Hematopoietic multipotent progenitor cell treated with erythropoietin and hydrocortisone succinate and interleukin-3 and kit ligand, for 8 days (in vitro differentiated cells): ENCODE measurements at places on chromosomes 4 and X.

GRCh38 chrX:70427365-70427764 is 4.3 kb downstream of the GDPD2 start:
- no peak for DNase-seq

- DNase-seq = no peak
Measured at GRCh38 chr4:155322782-155323181, 54.0 kb downstream of the MAP9 start.

DNA sequence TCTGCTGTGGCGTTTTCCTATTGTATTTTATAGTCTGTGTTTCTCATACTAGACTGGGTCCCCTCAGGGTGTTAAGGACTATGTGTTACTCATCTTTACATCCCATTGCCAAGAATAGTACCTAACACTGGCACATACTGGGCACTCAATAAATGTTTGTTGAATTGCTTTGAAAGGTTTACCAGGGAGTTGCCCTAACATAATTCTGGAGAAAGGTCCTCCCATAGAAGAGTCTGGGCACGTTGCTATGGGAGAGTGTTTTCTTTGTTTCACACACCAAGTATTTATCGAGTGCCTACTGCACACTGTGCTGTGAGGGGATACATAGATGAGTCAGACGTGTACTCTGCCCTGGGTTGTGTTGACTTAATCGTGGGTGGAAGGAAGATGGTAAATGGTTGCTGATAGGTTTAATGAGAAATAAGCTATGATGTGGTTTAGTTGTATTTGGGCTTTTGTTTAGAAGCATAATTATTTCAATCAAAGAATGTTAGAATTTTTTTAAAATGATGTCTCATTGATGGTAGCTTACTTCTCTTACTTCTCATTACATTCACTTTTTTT is 42.9 kb downstream of the AFF1 start:
- peak; percentile 53 for DNase-seq

- DNase-seq = no peak
Measured at GRCh38 chr4:87978681-87979080, 3.2 kb downstream of the SPP1 start.

DNA sequence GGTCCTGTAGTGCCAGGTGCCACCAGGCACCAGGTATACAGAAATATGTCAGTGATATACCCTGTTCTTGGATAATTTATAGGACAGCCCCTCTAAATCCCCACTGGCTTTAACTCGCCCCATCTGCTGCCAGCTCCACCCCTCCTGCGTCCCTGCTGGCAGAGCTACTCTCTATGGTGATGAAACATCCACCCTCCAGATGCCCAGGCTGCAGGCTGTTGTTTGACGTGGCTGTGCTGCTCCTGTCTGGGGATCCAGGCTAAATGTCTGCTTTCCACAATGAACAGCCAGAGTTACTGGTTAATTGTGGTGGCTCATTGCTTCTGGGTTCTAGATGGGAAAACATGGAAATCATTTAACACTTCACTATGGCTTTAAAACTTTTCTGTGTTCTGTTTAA is 12.9 kb downstream of the NHSL2 start:
- no peak for DNase-seq

DNA sequence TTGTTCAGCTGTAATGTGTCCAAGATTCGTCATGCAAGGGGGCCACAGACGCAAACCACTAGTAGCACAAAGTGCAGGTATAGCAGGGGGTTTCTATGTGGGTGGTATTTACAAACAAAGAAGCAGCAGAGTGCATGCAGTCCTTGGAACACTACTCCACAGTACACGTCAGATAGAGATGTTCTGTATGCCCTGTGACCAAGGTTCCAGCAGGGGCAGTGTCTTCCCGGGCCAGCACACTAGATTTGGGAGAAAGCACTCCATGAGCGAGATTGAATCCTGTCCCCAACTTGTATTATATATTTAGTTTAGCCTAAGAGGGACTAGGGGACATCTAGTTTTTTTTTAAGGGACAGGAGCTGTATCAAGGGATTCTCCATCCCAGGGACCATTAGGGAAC is 54.4 kb upstream of the ESX1 start:
- no peak for DNase-seq

GRCh38 chrX:47649271-47649670 is 1.1 kb downstream of the ELK1 start:
- no peak for DNase-seq

- no peak for DNase-seq
Measured at GRCh38 chrX:100995469-100995868, 26.0 kb downstream of the ARL13A start.

GRCh38 chr4:149702414-149703293 is 113.0 kb downstream of the IQCM start:
- DNase-seq = no peak

GRCh38 chr4:73817341-73817740 is 19.1 kb upstream of the CXCL6 start:
- no peak for DNase-seq

GRCh38 chr4:86014599-86014998 is 345.3 kb downstream of the MAPK10 start:
- DNase-seq = no peak

GRCh38 chr4:85548841-85549240 is 73.9 kb downstream of the ARHGAP24 start:
- DNase-seq = no peak

- DNase-seq = no peak
Measured at GRCh38 chr4:71405791-71406190, 67.0 kb downstream of the SLC4A4 start.

GRCh38 chr4:168318266-168318895 is at the start of gene DDX60:
DDX60 (minus strand) TSS chr4:168318752; CDS start chr4:168311259, 7,493 bp downstream.
- peak; percentile 77 for DNase-seq

DNA sequence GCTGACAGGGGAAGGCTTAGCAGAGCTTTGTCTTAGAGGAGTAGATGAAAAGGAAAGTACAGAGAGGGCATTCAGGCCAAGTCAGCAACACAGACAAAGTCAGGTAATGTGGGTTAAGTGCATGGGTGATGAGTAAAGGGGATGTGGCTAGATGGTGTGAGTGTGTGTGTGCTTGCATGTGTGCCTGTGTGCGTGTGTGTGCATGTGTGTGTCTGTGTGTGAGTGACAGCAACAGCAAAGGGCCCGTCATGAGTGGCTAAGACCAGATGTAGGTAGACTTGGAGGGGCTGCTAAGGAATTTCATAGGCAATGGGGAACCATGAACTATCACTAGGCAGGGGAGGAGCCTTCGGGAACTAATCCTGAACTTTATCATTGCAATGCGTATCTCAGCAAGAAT is 2.2 kb upstream of the GPR78 start:
- no peak for DNase-seq

DNA sequence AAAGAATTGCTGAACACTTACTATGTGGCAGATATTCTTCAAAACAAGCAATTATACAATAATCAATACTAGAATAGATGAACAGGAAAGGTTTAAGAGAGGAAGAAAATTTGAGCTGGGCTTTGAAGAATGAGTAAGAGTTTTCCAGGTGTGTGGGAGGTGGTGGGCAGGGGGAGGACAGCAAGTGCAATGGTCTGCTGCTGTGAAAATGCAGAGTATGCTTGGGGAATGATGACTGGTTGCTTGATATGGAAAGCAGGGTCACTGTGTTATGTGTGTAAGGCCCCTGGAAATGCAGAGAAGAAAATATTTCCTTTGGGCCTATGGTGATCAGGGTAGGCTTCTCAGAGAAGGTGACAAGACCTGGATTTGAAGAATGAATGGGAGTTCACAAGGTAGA is 300.3 kb downstream of the CAMK2D start:
- DNase-seq = no peak

- DNase-seq = no peak
Measured at GRCh38 chr4:175277816-175278215, 359.7 kb downstream of the ADAM29 start.

- DNase-seq = no peak
Measured at GRCh38 chrX:21770631-21771321, 12.9 kb upstream of the SMPX start.

GRCh38 chrX:65451663-65452062 is 82.9 kb downstream of the LAS1L start:
- DNase-seq = peak; percentile 36

DNA sequence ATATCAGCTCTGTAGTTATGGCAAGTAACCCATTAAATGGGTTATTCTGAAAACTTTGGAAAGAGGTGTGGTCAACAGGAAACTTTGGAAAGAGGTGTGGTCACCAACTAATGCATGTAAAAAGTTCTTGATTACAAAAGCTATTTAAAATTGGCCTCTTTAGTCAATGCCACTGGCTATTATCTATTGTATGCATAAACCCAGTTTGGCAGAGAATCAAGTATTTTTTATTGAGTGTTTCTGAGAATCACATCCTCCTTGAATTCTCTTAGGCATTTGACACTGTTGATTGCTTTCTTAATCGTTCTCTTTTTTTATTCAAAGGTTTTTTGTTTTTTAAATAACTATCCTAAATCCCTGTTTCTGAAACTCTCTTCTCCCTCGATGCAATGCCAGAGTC is 7.5 kb downstream of the P2RY4 start:
- peak; percentile 88 for DNase-seq

DNA sequence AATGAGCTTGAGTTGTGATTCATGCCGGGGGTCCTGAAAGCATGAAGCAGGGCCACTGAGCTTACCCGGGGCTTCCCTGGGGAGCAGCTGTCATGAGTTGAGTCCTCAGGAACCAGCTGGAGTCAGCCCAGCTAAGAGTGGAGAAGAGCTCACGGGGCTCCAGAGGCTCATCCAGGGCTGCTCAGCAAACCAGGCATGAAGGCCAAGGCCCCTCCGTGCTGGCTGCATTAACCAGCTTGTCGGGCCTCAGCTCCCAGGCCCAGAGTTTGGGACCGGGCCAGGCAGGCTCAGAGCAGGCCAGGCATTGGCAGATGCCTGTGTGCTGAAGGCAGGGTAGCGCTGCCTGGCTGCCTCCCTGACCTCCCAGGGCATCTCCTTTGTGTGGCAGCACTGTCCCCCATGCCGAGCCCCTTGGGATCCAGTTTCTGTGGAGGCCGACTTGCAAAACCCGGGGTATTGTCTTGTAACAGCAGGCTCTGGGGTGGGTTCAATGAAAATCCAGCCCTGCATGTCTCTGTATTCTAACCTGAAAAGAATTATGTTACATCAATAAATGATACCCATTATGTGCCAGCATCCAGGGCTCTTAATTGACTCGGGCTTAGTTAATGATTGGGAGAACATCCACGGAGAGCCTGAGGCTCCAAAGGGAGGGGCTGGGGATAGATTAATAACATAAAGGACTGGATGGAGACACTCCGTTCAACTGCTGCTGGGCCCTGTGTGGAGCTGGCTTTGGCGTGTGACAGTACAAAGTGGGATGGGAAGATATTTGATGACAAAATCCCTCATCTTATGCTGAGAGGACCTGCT is 68.0 kb upstream of the MSX1 start:
- DNase-seq = no peak

DNA sequence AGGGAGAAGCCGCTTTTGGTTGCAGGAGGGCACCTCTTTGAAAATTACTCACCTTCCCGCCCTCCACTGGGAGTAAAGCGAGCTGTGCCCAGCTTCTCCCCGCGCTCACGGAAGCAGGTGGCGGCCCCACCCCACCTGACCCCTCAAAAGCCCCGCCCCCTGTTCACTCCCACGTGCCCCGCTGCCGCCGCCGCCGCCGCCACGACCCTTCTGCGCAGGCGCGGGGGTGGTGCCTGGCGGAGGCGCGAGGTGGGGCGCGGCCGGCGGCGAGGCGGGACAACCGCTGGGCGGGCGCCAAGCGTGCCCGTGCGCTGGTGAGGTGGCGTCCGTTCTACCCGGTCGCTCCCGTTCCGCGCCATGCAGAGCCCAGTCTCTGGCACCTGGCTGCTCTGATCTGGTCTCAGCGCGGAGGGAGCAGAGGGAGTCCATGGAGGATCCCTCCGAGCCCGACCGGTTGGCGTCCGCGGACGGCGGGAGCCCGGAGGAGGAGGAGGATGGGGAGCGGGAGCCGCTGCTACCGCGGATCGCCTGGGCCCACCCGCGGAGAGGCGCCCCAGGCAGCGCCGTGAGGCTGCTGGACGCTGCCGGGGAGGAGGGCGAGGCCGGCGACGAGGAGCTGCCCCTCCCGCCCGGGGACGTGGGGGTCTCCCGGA is at the start of gene PI4K2B:
PI4K2B (plus strand) TSS at position 297 of the 653 bp plus-strand sequence; CDS start at position 428, 131 bp downstream.
- DNase-seq = peak; percentile 91

- peak; percentile 1 for DNase-seq
Measured at GRCh38 chrX:26442340-26442739, 226.4 kb downstream of the MAGEB5 start.

DNA sequence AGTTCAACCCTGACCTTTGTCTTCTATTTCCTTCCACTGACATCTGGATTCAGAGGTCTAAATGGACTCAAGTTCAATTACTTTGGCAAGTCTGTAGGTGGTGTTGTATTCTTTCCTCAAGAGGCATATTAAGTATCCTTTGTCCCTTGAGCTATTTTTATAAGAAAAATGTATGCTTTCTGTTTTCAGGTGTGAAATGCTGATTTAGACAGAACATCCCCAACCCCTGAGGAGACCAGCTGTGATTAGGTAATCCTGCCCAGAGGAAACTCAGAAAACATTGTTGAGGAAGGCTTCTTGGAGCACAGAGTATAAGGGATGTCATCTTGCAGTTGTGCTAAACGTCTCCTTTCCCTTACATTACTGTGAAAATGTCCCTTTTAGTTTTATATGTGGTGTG is 46.6 kb upstream of the EGFL6 start:
- no peak for DNase-seq

DNA sequence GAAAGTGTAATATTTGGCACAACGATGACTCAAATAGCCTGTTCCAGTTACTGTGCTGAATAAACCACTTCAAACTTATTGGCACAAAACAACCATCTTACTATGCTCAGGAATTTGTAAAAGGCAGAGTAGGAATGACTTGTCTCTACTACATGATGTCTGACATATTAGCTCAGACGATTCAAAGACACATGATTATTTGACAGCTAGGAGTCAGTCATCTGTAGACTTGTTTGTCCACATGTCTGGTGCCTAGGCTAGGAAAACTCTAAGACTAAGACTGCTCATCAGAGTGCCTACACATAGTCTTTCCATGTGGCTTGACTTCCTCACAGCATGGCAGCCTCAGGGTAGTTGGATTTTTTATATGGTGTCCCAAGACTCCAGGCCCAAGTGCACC is 154.5 kb downstream of the FANCB start:
- no peak for DNase-seq

DNA sequence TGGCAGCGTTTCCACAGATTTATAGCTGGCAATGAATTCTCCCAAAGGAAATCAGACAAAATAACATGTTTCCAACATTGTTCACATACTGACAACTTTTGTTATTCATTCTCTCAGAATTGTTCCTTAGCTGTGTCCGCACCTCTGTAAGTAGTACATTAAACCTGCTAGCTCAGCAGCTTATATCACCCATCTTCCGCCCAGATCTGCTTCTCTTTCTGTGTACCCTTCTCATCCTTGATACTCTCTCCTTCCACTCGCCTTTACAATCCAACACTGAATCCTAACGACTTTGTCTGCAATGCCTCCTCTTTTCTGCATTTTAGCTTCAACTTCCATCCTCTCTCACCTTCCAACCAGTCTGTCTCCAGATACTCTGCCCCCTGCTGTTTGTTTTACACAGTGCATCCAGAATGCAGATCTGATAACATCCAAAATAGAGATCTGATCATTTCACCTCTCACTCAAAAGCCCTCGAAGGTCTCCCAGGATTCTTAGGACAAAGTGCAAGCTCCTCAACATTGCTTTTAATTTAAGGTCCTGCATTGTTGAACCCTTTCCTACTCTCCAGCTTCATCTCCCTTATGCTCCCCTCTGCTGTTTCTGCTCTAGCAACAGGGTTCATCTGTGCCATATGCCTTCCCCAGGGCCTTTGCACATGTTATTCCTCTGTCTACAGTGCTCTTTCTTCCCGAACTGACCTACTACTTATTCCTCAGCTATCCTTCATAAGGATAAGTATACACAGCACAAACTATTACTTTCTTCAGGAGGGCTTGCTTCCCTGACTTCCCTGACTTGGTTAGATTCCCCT is 67.3 kb upstream of the VBP1 start:
- DNase-seq = peak; percentile 45

GRCh38 chr4:186687265-186687664 is 36.4 kb downstream of the FAT1 start:
- DNase-seq = no peak

GRCh38 chrX:39904816-39905537 is 192.8 kb downstream of the BCOR start:
- no peak for DNase-seq
